ENCODE measurements at places on chromosomes 1 and 21. TPM values are rescaled to one million over a fixed set of nuclear protein-coding genes. Genes with fewer than 3 reads are reported as not detected.

GRCh38 chr21:29431680-29432079 is 133.0 kb downstream of the BACH1 start:
- no peak for DNase-seq

DNA sequence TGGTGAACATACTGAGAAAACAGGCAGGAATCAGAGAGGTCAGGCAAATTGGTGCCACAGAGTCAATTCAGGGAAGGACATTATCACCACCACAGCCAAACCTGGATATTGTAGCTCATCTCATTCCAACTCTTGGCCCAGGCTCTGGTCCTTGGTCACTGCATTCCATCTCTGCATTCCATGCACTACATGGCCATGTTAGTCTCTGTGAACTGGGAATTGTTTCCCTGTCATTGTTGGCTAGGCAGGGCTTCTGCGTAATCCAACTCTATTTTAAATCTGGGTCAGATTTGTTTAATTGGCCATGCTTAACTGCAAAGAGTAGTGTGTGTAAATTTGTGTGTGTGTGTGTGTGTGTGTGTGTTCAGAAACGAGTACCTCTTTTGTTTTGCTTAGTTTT is 837.6 kb upstream of the ADAMTS5 start:
- no peak for DNase-seq

GRCh38 chr1:200279810-200280411 is 129.9 kb downstream of the ZNF281 start:
- DNase-seq = no peak

- DNase-seq = no peak
Observed at GRCh38 chr1:2157856-2158255, 36.7 kb downstream of the FAAP20 start.

The SMIM1 gene
- total RNA-seq = 8.5 TPM
